NB4 (cell line): ENCODE measurements at places on chromosomes 3 and 15.
A peak's percentile ranks its signal among the peaks of the same experiment; 100 is the strongest.

DNA sequence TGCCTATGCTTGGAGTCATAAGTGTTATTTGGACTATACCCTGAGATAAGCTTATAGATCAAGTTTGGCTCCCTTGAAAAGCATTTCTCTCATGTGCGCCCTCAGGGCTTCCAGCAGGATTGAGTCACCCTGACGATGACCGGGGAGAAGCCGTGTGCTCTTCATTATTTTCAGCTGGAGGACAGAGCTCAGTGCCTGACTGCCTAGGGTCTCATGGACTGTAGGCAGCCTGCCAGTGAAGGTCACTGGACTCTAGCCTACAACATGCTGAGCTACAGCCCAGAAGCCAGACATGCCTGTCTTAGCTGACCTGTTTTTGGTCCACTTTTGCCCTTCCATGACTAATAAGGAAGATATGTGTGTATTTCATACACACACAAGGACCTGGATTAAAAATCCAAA, 31.6 kb upstream of the NUDT16 start:
- no peak for DNase-seq

GRCh38 chr3:127074900-127075360, 92.0 kb downstream of the PLXNA1 start:
- peak; percentile 96 for DNase-seq

DNA sequence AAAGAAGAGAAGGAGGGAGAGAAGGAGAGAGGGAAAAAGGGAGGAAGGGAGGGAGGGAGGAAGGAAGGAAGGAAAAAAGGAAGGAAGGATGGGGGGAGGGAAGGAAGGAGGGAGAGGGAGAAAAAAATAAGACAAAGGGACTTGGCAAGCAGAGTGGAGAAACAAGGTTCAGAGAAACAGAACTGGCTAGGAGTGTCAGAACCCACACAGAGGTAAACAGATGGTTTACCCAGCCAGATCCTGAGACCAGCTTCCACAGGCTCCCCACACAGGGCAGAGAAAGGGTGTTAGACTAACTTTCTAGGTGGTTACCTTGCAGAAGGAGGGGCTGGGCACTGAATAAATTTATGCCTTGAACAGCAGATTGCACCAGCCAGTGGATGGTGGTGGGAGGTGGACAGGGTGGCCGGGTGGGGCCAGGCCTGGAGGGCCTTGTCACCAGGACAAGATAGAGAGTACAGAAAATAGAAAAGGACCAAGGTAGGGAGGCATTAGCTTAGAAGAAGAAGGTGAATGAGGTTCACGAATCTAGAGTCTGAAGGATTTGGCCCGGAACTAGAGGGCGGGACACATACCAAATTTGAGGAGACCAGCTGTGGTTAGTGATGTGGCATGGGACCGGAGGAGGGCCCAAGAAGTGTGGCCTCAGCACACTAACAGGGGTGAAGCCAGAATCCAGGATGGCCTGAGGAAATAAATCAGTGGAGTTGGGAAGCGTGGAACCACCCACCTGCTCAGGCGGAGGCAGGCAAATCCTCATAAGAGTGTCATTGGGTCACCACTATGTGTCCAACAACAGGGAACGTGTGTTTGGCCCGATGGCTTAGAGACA, 1.2 kb upstream of the TM4SF1 start:
- DNase-seq = no peak

DNA sequence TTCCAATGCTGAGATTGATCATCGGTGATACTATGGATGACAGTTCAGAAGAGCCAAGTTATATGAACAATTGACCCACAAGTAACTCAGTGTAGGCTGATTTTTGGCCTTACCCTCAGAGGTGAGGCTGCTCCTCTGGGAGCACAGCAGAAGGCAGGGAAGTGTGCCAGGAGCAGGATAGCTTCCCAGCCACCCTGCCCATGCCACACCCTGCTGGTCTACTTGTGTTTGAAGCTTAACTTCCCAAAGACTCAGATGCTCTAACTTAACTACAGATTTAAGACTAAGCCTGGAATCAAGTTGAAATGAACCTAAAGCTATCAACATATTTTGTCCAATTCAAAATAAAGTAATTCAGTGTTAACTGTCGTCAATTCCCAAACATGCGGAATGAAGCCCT, 77.5 kb downstream of the BOC start:
- DNase-seq = no peak

DNA sequence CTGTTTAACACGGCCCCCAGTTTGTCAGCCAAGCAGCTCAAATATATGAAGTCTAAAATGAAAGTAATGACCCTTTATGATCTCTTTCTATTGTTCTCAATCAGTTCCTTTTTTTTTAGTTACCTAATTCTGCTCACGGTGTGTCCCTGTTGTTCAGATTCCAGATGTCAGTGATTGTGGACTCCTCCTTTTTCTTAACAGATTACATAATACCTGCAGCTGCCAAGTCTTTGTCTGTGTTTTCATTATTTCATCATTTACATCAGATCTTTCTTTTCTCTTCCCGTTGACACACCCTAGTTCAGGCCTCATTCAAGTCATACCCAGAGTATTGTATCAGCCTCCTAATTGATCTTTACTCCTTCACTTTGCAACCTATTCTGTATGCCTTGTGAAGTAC, 56.1 kb upstream of the SKIL start:
- peak; percentile 62 for DNase-seq

- DNase-seq = no peak
Measured at GRCh38 chr3:81249540-81250029, 511.9 kb downstream of the GBE1 start.

DNA sequence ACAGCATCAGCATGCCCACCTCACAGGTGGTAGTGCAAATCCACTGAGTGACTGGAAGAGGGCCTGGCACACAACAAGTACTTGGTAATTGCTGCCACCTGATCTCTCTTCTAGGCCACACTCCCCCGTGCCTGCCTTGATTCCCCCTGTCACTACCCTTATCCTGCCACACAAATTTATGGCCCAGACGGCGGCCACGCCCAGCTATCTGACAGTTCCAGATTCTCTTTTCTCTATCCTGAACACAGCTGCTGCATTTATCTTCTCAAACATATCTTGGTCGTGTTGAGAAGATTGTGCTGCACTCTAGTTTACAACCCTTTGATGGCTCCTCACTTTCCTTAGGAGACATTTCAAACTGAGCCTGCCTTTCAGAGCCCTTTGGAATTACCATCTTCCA, 585.2 kb downstream of the NTRK3 start:
- no peak for DNase-seq

- no peak for DNase-seq
Measured at GRCh38 chr3:43006825-43007224, 27.7 kb downstream of the GASK1A start.

DNA sequence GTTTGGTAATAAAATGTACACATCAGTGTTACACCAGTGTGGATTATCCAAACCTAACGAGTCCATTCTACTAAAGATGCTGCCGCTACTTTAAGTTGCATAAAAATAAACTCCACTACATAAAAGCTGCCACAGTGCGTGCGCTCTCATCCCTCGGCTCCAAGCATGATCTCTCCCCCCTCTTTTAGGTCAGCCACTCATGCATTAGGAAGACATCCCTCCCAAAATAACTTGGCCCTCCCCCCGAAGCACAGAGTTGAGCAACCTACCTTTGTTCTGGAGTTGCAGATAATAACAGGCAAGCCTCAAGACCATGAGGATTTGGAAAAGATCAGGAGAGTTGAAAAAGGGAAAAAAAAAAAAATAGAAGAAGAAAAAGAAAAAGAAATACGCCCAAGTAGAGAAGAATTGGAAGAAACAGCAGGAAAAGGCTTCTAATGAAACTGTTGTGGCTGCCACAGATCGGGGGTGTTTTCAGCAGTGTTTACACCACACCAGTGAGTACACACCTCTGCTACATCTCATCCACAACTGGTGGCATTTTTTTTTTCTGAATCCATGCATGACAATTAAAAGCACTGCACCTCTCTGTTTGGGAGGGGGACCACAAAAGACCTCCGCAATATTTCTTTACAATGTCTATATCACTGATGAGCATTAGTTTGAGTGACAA, 339.2 kb downstream of the FOXP1 start:
- no peak for DNase-seq

- no peak for DNase-seq
Measured at GRCh38 chr3:76131396-76132153, 346.2 kb upstream of the ZNF717 start.

- DNase-seq = no peak
Measured at GRCh38 chr15:36161771-36162212, 417.6 kb upstream of the CDIN1 start.

GRCh38 chr15:37595426-37595970, 338.9 kb upstream of the TMCO5A start:
- DNase-seq = no peak

- no peak for DNase-seq
Measured at GRCh38 chr3:90018779-90019178, 911.4 kb downstream of the EPHA3 start.

DNA sequence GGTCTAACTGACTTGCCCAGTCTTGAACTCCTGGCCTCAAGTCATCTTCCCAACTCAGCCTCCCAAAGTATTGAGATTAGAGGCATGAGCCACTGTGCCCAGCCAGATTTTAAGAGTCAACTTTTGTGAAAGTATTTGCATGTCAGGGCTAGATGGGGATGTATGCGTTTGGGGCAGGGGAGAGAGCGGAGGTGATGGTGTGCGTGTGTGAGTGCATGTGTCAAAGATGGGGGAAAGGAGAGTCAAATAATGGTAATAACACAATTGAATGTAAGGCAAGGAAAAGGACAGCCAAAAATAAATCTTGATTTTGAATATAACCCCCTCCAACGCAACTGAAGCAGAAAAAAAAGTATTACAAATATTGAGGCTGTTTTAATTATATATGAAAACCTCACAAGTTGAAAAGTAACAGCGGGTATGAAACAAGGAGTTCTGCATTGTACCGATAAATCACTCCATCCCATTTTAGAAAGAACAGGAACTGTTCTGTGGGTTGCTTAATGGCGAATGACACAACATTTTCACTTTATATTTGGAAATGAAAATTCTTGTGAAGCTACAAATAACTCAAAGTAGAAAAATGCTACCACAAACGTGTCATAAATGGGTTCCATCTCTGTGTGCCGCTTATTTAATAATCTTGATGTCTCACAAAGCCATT, 29.9 kb upstream of the LDHAL6B start:
- no peak for DNase-seq

DNA sequence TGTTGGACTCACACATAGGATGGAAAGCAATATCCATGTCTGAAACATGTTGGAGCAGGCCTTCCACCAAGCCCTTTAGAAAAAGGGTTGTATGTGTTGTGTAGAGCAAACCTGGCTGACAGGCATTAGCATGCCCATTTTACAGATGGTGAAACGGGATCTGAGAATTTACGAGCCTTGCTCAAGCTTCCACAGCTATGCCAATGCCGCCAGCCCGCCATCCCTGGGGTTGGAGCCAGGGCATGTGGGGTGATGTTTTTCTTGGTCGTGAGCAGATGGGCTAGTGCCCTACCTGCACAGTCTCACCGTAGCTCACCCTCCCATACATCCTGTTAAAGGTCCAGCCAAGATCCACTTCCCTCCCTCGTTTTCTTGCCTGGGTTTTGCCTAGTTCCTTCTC, 97.5 kb upstream of the TLE3 start:
- no peak for DNase-seq

DNA sequence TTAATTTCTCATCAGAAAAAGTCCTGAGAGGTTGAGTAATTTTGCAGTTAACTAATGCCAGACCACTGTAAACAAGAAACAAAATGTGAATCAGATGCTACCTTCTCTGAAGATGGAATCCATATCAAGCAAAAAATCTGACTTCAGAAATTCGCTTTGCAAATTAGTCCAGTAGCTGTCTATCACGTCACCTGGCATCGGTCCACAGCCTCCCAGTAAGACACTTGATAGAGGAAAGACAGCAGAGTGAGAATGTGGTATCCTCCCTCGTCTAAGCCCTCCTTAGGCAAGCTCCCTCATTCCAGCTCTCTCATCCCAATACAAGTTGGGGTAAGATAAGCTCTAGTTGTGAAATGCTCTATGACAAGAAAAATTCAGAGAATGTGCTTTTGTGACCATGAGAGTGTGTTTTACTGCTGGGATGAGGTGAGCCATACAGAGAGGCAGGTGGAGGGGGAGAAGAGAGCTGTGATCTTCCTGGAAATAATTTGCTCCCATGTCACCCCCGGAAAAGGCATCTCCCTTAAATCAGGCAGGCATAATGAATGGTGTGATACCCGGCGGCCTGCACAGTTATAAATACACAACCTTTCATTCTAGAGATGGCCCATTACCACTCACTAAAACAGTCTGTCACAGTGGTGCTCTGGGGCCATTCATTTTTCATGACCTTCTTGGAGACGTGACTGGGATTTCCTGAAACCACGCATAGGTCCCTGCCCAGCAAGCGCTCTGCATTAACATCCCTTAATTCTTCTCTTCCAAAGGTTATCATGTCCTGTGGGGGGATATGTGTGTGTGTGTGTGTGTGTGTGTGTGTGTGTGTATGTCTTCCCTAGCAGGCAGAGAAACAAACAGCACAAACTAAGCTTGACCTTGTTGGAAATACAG, 602.0 kb upstream of the KCNMB2 start:
- DNase-seq = no peak
